ENCODE measurements at places on chromosomes 12 and 14.

DNA sequence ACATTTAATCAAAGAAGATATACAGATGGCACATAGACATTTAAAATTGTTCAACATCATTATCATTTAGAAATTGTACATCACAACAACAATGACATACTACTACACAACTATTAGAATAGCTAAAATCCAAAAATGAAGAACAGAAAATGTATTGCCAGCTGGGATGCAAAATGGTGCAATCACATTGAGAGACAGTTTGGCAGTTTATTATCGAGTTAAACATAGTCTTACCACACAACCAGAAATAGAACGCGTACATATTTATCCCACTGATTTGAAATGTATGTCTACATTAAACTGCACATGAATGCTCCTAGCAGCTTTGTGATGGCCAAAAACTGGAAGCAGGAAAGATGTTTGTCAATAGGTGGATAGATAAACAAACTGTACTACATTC is 791.5 kb upstream of the MGAT4C start:
- no peak for DNase-seq

DNA sequence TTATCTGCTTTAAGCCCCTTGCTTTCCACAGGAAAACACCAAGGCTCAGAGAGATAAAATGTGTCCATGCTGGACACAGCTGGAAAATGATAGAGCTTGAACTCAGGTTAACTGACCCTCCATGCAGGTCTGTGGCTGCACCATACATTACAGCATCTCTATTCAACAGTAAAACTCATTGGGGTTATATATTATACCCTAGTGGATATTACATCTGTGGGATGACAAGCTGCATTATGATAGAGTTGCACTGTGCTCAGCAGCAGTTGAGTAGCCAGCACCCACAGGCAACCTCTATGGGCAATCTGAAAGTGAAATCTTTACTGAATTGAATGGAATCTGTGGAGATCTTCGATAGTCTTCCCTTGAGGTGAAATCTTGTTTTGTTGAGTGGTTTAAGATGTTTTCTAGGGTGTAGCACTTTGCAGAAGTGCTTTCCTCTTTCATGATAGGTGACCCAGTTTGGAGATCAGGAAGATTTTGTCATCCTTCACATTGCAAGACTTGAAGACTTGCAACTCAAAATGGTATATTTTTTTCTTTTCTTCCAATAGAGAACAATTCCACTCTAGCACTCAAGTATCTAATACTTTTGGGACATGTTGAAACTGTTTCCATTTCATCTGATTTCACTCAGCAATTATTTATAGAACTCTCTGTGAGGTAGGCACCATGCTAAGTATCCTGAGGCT is 389.2 kb downstream of the RAD51B start:
- no peak for DNase-seq

- no peak for DNase-seq
Observed at GRCh38 chr14:105899071-105899641, 372.8 kb downstream of the TMEM121 start.

DNA sequence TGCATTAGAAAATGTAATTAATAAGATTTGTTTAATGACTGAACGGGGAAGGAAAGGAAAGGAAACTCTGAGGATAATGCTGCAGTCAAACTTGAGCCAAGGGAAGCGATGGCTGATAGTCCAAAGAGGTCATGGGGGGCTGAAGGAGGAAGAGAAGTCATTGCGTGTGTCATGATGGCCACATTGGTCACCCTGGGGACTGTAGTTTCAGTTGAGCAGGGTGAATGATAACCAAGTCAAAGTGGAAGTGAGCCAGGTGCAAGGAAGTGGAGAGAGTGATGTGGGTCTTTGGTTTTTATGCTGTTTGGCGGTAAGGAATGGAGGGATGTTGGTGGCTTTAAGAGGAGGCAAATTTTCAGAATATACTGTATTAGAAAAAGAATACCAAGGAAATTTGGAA is 21.6 kb downstream of the C12orf75 start:
- DNase-seq = no peak

- no peak for DNase-seq
Observed at GRCh38 chr12:121238604-121239350, 28.8 kb downstream of the P2RX4 start.

DNA sequence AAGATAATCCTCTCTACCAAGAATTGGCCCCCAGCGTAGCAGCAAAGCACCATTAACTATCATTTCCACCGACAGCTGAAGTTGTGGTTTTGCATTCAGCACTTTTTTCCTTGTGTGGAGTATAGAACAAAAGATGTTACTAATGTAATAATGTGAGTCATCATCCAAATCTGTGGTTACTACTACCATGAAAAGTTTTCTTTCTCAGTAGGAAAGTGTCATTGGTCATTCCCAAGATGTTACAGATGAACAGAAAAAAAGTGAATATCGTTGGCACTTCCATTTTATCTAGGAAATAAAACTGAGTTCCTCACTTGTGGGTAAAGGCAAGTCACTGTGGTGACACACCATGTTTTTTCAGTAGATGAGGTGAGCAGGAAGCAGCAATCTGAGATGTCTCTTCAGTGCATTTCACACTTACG is 30.3 kb upstream of the IFNG start:
- peak; percentile 18 for DNase-seq

DNA sequence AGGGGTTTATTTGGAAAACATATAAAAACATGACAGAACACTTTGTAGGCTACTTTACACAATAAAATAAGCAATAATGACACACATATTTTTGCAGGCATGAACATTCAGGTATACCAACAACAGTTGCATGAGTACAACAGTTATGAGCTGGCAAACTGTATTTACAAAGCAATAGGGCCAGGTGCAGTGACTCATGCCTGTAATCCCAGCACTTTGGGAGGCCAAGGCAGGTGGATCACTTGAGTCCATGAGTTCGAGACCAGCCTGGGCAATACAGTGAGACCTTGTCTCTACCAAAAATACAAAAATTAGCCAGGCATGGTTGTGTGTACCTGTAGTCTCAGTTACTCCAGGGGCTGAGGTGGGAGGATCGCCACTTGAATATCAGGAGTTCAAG is 101.1 kb downstream of the BMP4 start:
- no peak for DNase-seq

DNA sequence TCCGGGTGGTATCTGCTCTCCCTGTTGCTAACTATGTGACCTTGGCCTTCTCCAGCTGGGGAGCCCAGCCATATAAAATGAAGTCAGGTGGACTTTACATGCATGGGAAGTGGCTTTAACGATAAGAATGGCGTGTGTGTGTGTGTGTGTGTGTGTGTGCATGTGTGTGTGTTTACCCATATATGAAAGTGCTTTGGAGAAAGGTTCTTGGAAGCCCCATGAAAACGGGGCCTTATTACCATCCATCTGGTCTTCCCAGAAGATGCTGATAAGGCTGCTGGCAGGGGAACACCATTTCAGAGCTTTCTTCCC is 94.8 kb downstream of the LRRC74A start:
- DNase-seq = no peak

DNA sequence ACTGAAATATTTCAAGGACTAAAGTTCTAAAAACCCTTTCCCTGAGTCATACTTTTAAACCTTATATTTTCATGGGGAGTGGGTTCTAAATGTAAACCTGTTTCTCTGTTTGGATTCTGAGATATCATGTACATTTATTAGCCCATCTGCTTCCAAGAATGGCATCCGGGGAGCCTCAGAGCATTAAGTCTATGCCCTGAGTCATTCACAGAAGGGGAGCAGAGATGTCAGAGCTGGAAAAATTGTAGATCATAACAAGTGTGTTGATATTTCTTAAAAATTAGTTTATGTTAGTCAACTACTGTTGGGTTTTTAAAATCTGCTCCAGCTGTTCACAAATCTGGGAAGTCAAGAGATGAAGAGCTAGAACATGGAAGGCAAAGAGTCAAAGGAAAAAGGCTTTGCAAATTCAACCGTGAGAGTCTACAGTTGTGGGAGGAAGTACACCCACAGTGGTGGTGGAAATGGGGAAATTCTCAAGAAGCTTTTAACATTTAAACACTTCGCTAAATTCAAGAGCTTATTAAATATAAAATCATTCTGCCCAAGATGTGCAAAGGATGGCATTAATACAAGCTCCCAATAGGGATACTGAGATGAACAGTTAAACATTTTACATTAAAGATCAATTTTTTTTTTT is 70.5 kb upstream of the FLRT2 start:
- no peak for DNase-seq

- DNase-seq = no peak
Observed at GRCh38 chr12:76462668-76463224, 96.8 kb downstream of the OSBPL8 start.

GRCh38 chr12:124551268-124552144 is 15.9 kb downstream of the NCOR2 start:
- DNase-seq = no peak

- no peak for DNase-seq
Observed at GRCh38 chr12:27504507-27504906, 19.5 kb upstream of the PPFIBP1 start.

GRCh38 chr14:100072783-100073346 is 7.6 kb downstream of the EVL start:
- DNase-seq = peak; percentile 52

DNA sequence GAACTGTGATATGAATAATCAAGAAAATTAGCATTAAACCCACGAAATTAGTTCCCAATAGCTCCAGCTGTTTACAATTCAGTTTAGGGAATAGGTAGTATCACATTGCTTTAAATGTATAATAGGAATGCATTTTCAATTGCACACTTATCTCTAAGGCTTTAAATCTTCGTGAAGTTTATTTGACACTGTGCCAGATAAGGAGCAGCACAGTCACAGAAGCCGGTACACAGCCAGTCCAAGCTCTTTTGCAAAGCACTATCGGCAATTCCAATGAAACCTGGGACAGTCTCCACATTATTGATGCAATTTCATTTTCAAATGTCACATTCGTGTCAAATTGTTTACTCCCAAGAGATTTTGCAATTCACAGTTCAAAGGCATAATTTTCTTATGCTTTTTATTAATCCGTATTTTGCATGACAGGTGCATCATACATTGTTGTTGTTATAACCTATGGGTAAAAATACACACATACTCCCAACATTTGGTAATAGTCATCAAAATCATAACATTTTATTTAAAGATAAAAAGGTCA is 602.8 kb downstream of the RPS29 start:
- no peak for DNase-seq

GRCh38 chr12:58424735-58425392 is 483.5 kb downstream of the ATP23 start:
- no peak for DNase-seq

DNA sequence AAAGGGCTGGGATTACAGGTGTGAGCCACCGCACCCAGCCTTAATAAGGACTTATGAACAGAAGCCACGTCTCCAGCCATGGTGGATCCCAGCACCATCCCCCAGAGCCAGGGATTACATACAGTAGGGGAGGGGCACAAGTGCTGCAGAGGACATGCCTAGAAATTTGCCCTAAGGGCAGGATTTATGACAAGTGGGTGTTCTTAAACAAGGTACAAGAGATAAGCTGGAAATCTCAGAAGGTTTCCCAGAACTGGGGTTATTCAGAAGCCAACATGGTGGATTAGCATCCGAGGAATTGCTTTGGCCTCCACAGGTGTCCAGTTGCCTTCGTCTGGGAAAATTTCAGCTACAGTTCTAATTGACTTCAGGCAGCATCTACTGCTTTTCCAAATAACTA is 114.4 kb upstream of the EGLN3 start:
- DNase-seq = no peak

GRCh38 chr12:63151623-63152320 is 771 bp upstream of the AVPR1A start:
- DNase-seq = no peak

DNA sequence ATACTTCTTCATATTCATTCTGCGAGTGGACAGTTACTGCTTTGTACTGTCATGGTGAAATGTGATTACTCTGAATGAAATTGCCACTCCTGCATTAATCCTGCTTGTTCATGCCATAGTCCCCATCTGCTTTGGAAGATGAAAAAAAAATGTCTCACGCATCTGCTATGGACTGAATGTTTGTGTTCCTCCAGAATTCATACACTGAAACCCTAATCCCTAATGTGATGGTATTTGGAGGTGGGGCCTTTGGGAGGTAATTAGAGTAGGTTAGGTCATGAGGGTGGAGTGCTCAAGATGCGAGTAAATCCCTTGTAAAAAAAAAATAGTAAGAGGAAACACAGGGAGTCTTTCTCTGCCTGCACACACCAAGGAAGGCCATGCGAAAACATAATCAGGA is 427.2 kb downstream of the TMTC2 start:
- DNase-seq = no peak

DNA sequence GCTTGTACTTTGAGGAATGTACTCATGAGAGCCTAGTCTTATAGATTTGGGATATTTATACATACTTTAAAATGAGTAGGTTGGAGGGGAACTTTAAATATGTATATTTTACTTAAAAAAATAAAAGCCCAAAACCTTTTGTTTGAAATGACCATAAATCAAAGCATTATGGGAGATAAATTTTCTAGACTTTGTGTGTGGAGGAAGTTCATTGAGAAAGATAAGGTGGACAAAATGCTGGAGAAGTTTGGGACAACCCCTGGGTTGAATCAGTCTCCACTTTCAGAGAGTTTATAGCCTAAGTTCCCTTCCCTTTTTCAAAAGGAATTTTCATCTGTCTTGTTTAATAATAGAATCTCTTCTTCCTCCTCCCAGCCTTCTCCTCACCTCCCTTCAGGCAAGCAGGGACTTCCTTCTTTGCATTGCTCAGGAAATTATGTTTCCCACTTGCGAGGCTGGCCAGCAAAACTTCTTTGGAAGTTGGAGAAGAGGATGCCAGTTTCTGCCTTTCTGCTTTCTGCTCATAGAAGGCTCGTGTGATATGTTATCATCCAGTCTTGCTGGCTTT is 54.2 kb downstream of the CHST11 start:
- no peak for DNase-seq

DNA sequence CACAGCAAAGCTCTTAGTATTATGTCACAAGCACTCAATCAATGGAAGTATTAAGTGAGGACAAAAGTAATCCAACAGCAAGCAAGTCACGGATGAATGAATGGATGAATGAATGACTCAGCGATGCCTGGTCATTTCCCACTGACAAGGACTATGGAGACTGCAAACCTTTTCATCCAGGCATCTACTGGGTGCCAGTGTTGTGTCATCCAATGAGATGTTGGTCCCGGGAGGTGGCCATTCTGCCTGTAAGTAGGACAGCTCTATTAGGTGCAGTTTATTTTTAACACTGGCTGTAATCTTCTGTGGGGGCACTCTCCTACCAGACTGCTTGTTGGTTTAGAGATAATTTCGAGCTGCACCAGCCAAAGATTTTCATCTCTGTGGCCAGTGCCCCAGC is 39.4 kb downstream of the STAB2 start:
- no peak for DNase-seq
